Lung microvascular endothelial cell (primary cell): ENCODE measurements at places on chromosomes 1 and 21.

DNA sequence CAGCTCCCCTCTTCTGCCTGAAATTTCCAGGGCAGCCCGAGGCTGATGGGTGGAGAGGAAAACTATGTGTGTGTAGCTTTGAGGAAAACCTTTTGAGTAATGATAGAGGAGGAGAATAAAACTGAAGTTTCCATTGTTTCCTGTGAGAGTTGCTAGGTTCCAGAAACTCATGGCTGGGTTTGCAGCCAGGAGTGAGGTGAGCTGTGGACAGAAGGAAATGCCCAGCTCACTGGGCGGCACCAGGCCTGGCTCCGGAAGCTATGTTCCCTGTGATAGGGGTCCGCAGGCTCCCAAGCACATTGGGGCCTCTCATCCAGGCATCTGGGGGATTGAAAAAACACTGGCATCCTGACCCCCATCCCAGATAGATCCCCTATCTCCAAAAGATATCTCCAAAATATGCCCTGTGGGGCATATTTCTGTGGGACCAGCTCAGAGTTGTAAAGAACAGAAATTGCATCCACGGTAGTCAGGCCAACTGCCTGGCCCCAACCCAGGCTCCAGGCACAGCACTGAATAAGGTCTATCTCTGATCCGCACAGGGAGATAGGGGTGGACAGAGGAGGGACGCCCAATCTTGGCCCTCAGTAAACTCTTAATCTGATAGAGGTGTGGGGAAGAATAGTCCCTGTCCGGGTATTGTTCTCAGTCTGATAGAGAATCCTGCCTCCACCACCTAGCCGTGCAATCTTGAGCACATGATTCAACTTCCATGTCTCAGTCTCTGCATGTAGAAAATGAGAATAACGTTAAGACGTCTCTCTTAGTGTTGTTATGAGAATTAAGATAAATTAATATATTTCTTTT is 1.8 kb upstream of the HSPG2 start:
- DNase-seq = peak; percentile 76

DNA sequence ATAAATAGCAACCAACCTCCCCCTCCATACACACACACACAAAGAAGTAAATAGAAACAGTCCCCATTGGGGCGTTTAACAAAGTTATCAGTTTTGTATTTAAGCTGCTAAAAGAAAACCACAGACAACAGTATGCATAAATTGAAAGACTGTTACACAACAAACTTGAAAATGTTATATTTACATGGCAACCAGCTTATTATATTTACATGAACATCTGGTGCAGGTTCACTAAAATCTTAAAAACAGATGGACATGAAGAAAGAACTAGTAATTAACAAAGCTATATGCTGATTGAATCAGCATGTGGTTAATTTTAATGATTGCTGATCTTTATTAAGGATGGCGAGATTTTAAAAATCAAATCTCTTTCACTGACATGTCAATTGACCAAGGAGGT is 384.7 kb downstream of the LRRIQ3 start:
- DNase-seq = no peak

DNA sequence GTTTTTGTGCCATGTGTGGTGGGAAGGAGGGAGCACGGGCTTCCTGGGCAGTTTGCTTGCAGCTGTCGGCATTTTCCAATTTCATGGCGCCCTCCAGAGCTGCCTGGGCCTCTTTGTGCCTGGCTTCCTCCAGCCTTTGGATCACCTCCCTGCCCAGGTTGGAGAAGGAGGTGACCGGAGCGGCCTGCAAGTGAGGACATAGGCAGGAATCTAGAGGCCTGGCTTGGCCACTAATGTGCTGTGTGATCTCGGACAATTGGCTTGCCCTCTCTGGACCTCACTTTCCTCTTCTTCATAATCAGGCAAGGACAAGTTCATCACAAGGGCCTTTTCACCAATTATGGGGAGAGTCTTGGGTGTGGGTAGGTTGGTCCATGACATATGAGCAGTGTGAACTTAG is 245.1 kb downstream of the MATN1 start:
- no peak for DNase-seq

GRCh38 chr21:34215911-34216717 is 142.7 kb downstream of the MRPS6 start:
- no peak for DNase-seq

DNA sequence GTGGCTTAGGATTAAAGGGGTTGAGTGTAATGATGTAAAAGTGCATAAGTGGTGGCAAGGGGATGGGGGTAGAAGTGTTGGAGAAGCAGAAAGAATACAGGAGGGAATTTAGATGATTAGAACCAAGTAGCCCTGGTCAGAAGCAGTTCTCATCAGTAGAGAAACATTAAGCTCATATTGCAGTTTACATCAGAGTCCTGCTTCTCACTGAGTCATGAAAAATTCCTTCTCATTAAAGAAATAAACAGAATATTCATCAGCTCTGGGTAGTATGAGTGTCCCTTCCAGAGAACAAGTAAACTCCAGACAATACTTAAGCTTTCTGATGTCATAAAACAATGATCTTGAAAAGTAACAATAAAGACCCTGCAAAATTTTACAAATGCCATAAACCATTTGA is 36.5 kb downstream of the LRRIQ3 start:
- no peak for DNase-seq

GRCh38 chr1:91124989-91125417 is 103.2 kb upstream of the ZNF644 start:
- DNase-seq = no peak

- no peak for DNase-seq
These were observed 99.7 kb downstream of the PRDM16 start for GRCh38 chr1:3168678-3169077.

DNA sequence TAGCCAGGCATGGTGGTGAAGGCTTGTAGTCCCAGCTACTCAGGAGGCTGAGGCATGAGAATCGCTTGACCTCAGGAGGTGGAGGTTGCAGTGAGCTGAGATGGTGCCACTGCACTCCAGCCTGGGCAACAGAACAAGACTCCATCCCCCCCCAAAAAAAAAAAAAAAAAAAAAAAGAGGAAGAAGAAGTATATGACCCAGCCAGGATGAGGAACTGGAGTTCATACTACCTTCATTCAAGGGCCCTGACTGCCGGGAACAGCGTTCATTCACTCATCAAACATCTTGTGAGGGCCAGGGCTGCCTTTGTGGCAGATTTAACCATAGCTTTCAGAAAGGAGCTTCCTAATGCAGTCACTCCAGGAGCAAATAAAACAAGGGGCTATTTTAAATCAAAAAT is 127.6 kb downstream of the MRPS6 start:
- DNase-seq = no peak

GRCh38 chr1:99456536-99456935 is 189.4 kb upstream of the PALMD start:
- no peak for DNase-seq

DNA sequence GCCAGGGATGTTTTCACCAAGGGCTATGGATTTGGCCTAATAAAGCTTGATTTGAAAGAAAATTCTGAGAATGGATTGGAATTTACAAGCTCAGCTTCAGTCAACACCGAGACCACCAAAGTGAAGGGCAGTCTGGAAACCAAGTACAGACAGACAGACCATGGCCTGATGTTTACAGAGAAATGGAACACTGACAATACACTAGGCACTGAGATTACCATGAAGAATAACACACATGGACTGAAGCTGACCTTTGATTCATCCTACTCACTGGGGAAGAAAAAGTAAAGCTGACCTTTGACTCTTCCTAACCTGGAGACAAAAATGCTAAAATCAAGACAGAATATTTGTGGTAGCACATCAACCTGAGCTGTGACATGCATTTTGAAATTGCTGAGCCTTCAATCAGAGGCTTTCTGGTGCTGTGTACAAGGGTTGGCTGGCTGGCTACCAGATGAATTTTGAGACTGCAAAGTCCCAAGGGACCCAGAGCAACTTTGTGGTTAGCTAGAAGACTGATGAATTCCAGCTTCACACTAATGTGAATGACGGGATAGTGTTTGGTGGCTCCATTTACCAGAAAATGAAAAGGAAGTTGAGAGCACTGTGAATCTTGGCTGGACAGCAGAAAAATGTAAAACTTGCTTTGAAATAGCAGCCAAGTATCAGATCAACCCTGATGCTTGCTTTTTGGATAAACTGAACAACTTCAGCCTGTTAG is 190.4 kb upstream of the KCTD3 start:
- no peak for DNase-seq

DNA sequence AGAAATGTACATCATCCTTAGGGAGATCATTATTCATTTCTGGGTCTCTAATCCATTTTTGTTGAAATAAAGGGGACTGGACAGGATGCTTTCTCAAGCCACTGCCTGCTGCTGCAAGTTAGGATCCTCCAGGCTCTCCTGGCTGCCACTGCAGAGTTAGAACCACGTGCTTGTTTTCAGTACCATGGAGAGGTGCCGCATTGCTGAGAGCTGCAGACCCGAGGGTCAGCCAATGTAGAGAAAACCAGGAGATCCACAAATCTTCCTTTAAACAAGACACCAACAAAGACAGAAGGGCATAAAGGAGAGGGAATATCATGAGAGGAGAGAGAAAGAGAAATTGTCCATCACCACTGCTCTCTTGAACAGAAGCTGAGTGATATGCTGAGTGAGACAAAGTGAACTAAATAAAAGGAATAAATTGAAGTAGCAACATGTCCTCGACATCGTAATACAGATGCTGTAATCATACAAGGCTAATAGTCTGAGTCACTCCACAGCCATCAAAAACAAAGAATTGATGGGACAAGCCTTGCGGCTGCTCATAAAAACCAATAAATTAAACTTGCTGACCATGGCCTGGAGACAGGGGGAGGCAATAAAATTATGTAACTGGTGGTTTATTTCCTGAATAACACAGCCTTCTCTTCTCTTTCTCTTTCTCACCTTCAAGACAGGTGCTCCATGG is 255.7 kb downstream of the OMA1 start:
- DNase-seq = peak; percentile 47

DNA sequence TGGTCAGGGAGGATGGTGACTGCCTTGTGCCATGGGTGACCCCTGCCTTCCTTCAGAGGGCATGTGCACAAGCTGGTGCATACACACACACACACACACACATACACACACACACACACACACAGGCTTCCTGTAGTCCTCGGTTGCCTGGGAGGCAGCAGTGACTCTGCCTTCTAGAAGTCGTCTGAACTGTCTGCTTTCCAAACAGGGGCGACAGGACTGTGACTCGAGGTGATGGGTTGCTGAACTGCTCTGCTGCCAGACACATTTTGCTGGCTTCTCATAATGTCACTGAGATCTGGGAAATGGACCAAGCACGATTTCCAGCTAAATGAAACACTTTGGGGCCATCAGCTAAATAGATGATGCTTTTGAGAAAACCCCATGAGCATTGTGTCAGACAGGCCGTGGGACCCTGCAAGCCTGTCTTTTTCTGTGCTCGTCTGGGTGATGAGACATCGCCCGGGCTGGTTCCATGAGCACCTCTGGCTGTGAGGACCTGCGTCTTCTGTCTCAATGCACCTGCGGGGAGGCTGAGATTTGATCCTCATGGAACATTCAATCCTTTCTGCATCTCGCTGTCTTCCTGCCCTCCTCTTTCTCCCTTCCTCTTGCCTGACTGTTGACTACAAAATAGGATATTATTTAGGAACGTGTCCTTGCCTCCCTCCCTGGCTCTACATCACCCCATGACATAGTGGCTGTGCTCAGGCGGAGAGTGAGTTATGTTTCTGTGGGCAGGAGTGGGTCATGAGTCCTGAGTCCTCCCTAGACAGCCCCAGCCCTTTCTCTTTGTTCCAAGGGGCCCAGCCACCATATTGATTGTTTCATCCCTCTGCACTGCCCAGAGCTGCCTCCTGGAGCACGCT is 436.8 kb downstream of the CAMTA1 start:
- DNase-seq = no peak

GRCh38 chr1:183918589-183918988 is 113.7 kb downstream of the RGL1 start:
- DNase-seq = no peak

DNA sequence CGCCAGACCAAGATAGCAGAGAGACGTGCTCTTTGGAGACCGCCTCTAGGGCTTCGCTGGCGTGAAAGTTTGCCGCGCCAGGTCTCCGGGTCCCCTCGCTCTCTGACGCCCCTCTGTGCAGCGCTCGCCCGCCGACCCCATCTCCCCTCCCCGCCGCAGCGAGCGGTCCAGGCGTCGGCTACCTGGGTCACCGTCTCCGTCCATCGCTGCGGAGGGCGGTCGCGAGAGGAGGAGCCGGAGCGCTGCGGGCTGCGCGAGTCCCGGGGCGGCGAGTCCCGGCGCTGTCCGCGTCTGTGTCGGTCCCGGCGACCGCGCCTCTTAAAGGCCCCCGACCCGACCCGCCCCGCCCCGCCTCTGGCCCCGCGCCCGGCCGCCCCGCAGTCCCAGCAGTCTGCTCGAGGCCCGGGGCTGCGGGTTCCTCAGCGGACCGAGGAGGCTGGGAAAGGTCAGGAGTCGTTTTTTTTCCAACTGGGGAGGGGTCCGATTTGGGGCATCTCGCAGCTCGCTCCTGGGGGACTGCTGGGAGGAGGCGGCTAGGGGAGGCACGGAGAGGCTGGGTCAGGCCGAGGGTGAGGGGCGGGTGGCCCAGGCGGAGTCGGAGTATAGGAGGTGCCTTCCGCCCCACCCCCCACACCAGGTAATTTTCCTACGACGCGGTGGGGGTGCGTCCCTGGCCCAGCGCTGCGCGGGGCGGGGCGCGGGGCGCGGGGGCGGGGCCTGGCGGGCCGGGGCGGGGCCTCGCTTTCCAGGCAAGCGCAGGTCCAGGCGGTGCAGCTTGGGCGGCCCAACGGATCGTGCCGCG is at the start of the genes FBXO2 and FBXO44:
FBXO2 (minus strand) TSS at position 293 of the 802 bp plus-strand sequence; CDS start at position 204, 89 bp downstream.
FBXO44 (plus strand) TSS at position 741 of the 802 bp plus-strand sequence. CDS start 959 bp downstream, outside the sequence.
- DNase-seq = no peak

- DNase-seq = no peak
These were observed 335.5 kb downstream of the BARHL2 start for GRCh38 chr1:90381598-90381997.

- DNase-seq = peak; percentile 28
These were observed 141.4 kb downstream of the SYF2 start for GRCh38 chr1:25090707-25091422.

DNA sequence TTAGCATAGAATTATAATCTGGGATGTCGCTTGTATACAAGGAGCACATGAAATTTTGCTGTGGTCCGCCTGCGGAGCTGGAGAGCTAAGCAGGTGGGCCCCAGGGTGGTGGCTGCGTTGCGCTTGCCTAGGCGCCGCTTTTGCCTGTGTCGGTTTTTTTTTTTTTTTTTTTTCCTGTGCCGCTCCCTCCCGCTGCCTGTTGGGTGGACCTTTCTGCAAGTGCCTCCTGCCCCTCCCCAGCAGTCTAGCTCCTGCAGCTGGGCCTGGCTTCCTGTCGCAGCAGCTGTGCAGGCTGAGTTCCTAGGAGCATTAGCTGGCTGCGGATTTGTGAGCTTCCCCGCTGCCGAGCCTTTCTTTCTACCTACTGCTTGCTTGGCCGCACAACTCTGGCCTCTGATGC is 20.6 kb downstream of the PYHIN1 start:
- DNase-seq = no peak

GRCh38 chr1:7113822-7114221 is 328.6 kb downstream of the CAMTA1 start:
- no peak for DNase-seq
